Activated T-helper 1 cell treated with Interleukin-2 at 50 U/mL for 16 hours (primary cell): ENCODE measurements at places on chromosomes 5 and 9.

DNA sequence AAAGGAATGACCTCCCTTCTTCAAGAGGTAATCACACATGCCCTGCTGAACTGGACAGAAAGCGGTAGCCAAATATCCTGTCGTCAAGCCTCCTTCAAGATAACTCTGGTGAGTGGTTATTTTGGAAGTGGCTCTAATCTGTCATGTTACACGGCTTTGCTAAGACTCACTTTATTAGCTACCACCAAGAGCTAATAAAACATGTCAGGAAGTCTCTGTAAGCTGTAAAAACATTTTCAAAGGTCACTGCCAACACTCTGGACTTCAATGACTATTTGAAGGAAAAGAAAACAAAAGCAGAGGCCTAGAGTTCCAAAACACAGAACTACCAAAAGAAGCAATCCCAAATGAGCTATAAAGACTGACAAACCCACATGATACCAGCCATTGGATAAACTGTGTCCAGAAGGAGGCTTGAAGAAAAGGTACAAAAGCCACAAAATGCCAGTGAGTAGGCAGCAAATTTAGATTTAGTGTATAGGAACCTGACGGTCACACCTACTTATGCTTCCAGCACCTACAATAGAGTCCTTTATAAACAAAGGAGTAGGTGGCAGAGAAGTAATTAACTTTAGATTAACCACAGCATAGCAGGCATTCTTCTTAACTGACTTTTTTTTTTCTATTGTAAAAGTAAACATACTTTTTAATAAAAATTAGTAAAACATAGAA lies 97.3 kb upstream of the EQTN start:
- no peak for DNase-seq

DNA sequence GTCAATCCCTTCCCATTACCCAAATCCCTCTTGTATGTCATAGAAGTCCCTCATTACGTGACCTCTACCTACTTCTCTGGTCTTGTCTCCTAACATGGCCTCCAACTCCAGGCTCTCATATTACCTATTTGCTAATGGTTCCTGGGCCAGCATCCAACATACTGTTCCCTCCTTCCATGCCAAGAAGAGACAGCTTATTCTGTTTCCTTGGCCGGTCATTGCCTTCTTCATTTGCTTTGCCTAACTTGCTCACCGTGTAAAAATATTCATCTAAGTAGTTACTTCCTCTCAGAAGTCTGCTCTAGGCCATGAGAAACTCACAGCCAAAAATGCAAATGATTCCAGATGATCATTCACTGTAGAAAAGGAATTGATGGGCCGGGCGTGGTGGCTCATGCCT lies 8.9 kb upstream of the IL6ST start:
- DNase-seq, result no peak

DNA sequence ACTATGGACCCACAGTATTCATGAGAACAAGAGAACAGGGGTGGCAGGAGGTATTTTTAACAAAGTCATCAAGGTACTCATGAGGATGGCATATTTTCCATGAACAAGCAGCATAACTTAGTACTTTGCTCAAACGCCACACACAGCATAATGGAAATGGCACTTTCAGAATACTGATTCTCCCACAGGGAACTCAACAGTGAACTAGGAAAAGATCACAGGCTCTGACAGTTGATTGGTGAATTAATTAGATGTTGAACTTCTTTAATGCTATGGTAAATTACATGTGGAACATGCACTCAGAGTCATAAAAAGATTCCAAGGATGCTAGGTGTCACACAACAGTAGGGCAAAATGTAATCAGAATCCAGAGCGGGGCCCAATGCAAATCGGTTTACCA lies 1088.6 kb upstream of the C9orf72 start:
- DNase-seq, result no peak

DNA sequence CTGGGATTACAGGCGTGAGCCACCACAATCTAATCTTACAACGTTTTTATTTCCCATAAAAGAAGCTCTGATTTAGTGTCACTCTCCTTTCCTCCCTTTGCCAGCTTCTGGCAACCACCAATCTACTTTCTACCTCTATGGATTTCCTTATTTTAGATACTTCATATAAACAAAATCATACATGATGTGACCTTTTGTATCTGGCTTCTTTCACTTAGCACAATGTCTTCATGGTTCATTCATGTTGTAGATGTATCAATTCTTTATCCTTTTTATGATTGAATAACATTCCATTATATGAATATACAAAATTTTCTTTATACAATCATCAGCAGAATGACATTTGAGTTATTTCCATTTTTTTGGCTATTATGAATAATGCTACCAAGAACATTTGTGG lies 9.7 kb upstream of the TRIO start:
- no peak for DNase-seq

GRCh38 chr9:91567642-91568274 lies 144.1 kb upstream of the NFIL3 start:
- no peak for DNase-seq

- DNase-seq, result no peak
These were observed 5.9 kb downstream of the TRIO start for GRCh38 chr5:14148890-14149671.

DNA sequence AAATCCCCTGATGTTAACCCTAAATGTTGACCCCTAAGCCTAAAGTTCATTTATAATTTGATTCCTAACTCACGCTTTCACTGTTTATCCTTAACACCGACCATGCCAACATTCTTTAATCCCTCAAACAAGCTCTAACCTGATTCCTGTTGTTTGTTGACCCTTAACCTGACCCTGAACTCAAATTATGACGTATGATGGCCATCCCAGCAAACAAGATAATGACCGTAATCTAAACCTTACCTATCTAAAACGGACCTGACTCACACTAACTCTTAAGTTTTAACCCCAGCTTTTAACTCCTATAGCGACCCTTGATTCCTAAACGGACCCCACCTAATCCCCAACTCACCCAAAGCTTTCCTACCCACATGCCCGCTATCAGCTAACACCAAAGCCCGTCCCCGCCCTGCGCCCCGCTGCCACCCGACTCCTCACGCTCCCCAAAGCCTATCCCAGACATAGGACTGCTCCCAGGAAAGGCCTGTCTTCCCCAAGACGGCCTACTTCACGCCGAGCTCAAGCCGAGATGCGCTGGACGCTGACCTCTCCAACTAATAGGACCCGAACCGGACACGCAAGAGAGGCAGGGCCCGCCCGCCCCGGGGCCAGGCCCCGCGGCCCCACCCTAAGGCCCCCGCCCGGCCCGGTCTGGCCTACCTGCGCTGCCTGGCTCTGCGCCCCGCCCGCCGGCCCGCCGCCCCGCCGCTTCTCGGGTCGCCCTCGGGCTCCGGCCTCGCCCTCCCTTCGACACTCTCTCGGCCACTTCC lies 395 bp downstream of the TLN1 start:
- DNase-seq, result no peak

- DNase-seq, result no peak
These were observed 27.0 kb downstream of the MSX2 start for GRCh38 chr5:174751154-174752000.

DNA sequence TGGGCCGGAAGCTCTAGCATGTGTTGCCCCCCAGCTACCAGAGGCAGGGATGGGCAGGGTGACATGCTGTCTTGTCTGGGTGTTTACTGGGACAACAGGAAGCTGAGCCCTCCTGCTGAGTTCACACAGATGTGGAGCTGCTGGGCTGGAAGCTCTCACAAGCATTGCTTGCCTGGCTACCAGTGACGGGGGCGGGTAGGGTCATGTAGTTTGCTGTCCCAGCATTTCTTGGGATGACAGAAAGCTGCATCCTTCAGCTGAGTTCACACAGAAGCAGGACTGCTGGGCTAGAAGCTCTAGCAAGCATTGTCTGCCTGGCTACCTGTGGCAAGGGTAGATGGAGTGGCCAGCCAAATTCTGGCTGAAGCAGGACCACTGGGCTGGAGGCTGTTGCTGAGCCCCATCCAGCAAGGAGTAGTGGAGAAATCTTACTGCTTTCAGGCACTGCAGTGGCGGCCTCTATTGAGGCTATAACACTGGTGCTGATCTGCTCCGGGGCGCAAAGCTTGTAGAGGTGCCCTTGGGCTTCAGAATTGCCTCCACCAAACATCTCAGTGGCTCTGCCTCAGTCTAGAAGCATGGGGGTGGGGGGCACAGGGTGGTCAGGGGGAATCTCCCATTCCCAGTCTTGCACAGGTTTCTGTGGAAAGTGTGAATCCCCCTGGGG lies 25.1 kb downstream of the POLK start:
- no peak for DNase-seq

DNA sequence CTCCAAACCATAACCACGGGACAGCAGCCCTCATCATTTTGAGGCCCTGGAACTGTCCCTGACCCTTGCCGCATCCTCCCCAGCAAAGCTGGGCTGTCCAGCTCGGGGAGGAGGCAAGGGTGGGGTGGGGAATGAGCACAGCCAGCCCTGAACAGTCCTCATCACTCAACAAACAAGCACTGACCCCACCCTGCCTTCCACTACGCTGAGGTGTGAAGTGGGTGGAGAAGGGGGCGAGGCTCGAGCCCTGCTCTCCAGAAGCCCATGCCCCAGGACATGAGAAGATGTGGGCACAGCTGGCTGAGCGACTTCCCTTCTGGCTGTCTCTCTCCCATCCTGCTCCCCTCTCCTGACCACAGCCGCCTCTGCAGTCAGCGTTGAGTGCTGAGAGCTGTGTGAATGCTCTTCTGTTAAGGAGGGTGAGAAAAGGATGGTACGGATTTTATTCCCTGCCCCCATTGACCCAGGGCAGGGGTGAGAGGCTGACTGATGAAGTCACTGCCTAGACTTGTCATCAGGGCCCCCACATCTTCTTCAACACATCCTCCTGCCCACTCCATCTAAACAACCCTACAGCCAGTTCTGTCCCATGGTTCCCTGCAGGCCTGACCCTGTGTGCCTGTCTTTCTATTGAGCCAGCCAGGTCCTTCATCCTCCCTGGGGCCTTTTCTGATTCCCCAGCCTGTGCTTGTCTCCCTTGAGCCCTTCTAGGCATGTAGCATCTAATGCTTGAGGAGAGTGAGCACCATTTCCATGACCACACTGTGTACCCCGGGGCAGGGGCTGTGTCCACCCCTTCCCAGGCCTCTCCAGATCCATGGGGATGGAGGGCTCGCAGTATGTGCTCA lies 276.0 kb downstream of the FSTL4 start:
- no peak for DNase-seq

GRCh38 chr9:92402360-92402759 lies 2.0 kb downstream of the OGN start:
- DNase-seq, result no peak

GRCh38 chr5:7412409-7412808 lies 16.5 kb downstream of the ADCY2 start:
- no peak for DNase-seq

DNA sequence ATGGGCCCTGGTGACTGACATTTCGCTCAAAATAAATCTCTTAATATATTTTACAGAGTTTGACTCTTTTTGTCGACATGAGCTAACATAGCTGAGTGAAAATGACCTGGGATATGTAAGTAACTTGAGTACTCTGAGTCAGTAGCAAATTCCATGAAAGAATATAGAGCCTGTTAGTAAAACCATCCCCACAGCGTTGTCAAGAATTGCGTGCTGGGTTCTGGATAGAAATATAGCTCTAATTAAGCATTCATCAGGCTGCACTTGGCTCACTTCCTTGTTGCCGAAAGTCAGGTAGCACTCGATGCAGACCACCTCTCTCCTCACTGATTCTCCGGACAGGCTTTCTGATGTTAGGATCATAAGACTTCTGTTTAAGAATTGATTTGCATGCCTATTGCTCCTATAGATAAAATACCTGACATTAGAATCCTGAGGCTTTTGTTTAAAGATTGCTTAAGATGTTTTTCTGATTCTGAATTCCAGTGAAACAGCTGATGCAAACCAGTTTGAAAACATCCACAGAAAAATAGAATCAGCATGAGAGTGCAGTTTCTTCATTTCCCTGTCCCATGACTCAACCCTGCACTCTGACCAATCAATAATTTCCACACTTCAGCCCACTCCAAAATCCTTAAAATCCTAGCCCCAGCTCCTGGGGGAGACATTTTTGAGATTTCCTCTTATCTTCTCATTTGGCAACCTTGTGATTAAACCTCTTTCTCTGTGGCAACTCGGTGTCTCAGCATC lies 310.6 kb downstream of the DIRAS2 start:
- no peak for DNase-seq

DNA sequence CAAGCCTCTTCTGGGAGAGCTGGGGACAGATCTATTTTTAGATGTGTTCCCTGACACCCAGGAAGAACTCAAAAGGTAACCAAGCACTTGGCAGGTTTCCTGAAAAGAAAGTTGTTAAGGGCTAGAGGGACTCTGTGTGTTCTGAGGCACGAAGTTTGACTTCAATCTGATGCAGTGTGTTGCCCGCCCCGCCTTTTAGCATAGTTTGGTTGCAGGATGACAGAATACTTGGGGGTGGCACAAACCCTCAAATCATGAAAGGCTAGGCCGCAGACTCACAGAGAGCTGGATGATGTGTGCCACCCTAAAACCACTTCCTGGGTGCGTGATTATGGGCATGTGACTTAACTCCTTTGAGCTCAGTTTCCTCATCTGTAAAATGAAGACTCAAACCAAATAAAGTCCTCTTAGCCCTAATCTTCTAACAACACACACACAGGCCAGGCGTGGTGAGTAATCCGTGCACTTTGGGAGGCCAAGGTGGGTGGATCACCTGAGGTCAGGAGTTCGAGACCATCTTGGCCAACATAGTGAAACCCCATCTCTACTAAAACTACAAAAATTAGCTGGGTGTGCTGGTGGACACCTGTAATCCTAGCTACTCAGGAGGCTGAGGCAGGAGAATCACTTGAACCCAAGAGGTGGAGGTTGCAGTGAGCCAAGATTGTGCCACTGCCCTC lies 12.8 kb upstream of the NDFIP1 start:
- DNase-seq, result peak; percentile 63

- no peak for DNase-seq
These were observed 182.7 kb downstream of the ENC1 start for GRCh38 chr5:74457876-74458275.

DNA sequence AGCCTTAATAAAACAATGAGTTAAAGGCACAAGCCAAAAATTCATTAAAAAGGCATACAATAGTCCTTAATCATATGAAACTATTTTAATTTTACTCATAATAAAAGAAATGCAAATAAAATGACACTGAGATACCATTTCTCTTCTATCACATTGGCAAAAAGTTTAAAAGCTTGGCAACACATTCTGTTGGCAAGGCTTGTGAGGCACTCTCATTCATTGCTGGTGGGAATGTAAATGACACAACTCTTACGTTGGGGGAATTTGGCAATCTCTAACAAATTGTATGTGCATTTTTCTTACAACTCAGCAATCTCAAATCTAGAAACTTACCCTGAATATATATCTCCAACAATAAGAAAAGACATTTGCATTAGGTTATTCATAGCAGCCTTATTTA lies 111.6 kb downstream of the PRELID2 start:
- no peak for DNase-seq

DNA sequence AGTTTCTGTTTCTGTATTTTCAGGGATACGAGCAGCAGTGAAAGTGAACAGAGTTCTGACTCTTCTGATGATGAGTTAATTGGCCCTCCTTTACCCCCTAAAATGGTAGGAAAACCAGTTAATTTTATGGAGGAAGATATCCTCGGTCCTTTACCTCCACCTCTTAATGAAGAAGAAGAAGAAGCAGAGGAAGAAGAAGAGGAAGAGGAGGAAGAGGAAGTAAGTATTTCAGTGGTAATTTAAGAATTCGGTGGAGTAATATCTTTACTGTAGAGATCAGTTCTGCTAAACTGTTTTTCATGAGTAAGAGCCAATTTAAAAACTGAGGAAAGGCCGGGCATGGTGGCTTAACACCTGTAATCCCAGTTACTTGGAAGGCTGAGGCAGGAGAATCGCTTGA lies 17.2 kb downstream of the WDR70 start:
- no peak for DNase-seq

- DNase-seq, result no peak
These were observed 252.5 kb downstream of the TRIM32 start for GRCh38 chr9:116939614-116940013.
